ENCODE measurements at places on chromosomes 12 and 14.

GRCh38 chr14:104166698-104167097 lies 28.3 kb downstream of the KIF26A start:
- peaks cover 9% of the 10 kb centered on the region for H3K4me1 ChIP-seq
- H3K27ac ChIP-seq: no peak overlapping the region
- H3K36me3 ChIP-seq: no peaks in the 10 kb centered on the region
- no peak overlapping the region for H3K4me3 ChIP-seq

GRCh38 chr12:74892057-74892633 lies 317.5 kb downstream of the KCNC2 start:
- H3K36me3 ChIP-seq: no peaks in the 10 kb centered on the region
- no peak overlapping the region for H3K27ac ChIP-seq
- H3K4me1 ChIP-seq: peaks cover 5% of the 10 kb centered on the region
- no peaks in the 10 kb centered on the region for H3K27me3 ChIP-seq
- H3K4me3 ChIP-seq: no peak overlapping the region

- H3K36me3 ChIP-seq: peaks cover 4% of the 10 kb centered on the region
- no peak overlapping the region for H3K27ac ChIP-seq
- no peaks in the 10 kb centered on the region for H3K27me3 ChIP-seq
- H3K4me3 ChIP-seq: no peak overlapping the region
- peak; percentile 14 for DNase-seq
Observed at GRCh38 chr14:71648725-71649124, 283.5 kb upstream of the RGS6 start.

DNA sequence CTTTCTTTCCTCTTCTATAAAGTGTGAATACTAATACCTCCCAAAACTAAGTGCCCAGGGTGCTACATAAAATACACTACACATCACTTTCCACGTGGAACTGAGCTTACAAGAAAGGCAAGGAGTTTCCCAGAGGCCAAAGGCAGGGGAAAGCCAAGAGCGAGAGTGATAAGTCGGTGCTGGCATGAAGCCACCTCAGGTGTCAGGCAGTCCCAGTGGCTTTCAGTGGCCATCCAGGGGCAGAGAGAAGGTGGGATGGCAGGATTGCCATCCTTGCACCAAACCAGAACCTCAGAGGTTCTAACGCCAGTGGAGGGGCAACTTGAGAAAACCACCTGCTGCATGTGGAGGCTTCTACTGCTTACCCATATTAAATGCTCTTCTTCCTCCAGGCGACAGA lies 79.7 kb upstream of the DIO3 start:
- peaks cover 31% of the 10 kb centered on the region for H3K4me1 ChIP-seq
- H3K36me3 ChIP-seq: no peaks in the 10 kb centered on the region
- no peaks in the 10 kb centered on the region for H3K27me3 ChIP-seq
- DNase-seq: no peak
- no peak overlapping the region for H3K4me3 ChIP-seq

GRCh38 chr12:111267144-111267543 lies 101.8 kb downstream of the PHETA1 start:
- no peaks in the 10 kb centered on the region for H3K36me3 ChIP-seq
- no peaks in the 10 kb centered on the region for H3K4me1 ChIP-seq
- no peak overlapping the region for H3K27ac ChIP-seq

- no peak overlapping the region for H3K4me3 ChIP-seq
- peaks cover 18% of the 10 kb centered on the region for H3K36me3 ChIP-seq
- no peak overlapping the region for H3K27ac ChIP-seq
- peaks cover 4% of the 10 kb centered on the region for H3K4me1 ChIP-seq
Observed at GRCh38 chr14:74908861-74909341, 14.2 kb downstream of the RPS6KL1 start.

DNA sequence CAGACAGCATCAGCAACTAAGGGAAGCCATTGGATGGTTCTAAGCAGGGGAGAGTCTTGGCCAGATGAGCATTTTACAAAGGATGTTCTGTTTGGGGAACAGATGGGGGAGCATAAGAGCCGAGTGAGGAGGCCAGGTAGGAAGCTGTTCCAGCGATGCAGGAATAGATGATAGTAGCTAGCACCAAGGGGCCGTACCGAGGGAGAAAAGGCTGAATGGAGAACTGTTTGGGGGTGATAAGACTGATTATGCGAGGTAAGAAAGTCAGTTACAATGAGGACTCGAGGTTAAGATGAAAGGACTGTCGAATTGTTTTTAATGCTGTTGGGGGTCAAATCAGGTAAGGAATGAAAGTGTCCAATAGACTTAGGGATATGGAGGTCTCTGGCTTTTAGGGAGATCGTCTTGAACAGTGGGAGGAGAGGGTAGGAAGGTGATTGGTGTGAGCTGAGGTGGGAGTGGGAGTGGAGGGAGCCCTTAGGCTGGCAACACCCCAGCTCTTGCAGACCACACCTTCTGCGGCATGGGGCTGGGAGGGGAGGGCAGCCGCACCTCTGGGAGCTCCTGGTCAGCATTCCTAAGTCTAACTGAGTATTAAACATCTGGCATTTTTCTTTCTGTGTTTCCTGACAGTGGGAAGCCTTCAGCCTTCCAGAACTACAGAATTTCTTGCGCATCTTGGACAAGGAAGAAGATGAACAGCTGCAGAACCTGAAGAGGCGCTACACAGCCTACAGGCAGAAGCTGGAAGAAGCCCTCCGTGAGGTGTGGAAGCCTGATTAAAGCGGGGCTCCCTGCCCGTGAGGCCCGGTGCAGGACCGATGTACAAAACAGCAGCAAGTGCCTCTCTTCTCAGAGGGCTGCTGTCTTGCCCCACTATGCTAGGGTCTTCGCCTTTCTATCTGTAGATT lies 64.8 kb downstream of the GNS start:
- H3K27ac ChIP-seq: no peak overlapping the region
- H3K27me3 ChIP-seq: no peaks in the 10 kb centered on the region
- H3K4me1 ChIP-seq: peaks cover 7% of the 10 kb centered on the region
- no peak for DNase-seq

GRCh38 chr14:100159094-100159864 lies at the start of gene DEGS2:
Gene DEGS2, minus strand, starts transcription at chr14:100159645. Its CDS starts 58 bp downstream, at chr14:100159587.
- H3K36me3 ChIP-seq: no peaks in the 10 kb centered on the region
- H3K27ac ChIP-seq: peak within 1 kb of the TSS; percentile 75
- no peak for DNase-seq
- H3K27me3 ChIP-seq: peaks cover 24% of the 10 kb centered on the region
- H3K4me3 ChIP-seq: peak within 1 kb of the TSS; percentile 70

GRCh38 chr12:123741937-123742572 lies 20.0 kb upstream of the DNAH10 start:
- peaks cover 54% of the 10 kb centered on the region for H3K36me3 ChIP-seq
- no peak overlapping the region for H3K27ac ChIP-seq
- no peaks in the 10 kb centered on the region for H3K4me1 ChIP-seq
- no peak overlapping the region for H3K4me3 ChIP-seq
- no peak for DNase-seq

DNA sequence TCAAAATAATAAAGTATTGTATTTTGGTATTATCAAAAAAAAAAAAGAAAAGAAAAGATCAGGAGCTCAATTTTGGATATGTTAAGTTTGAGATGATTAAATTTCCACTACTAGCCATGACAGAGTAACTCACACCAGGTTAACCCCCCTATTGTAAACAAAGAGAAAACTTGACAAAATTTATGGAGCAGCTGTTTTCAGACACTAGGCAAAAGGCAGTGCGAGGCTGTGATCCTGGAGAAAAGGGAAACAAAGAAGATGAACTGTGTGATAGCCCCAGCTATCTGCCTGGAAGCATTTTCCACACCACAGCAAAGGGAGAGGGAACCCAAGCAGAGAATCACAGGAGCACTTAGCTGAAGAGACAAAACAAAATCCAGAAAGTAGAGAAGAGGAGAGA lies 145.0 kb downstream of the KIF21A start:
- H3K36me3 ChIP-seq: peaks cover 3% of the 10 kb centered on the region
- no peak overlapping the region for H3K4me3 ChIP-seq
- DNase-seq: no peak
- no peak overlapping the region for H3K27ac ChIP-seq
- no peaks in the 10 kb centered on the region for H3K4me1 ChIP-seq
- H3K27me3 ChIP-seq: no peaks in the 10 kb centered on the region

GRCh38 chr12:46374310-46374709 lies 1.7 kb upstream of the SLC38A2 start:
- peaks cover 10% of the 10 kb centered on the region for H3K4me1 ChIP-seq
- H3K27me3 ChIP-seq: peaks cover 6% of the 10 kb centered on the region
- no peak overlapping the region for H3K27ac ChIP-seq
- no peak for DNase-seq

GRCh38 chr14:59483363-59483762 lies 845 bp downstream of the L3HYPDH start:
- DNase-seq: no peak
- peaks cover 30% of the 10 kb centered on the region for H3K4me1 ChIP-seq
- H3K4me3 ChIP-seq: peak overlapping the region; percentile 95
- H3K27ac ChIP-seq: peak overlapping the region; percentile 94

DNA sequence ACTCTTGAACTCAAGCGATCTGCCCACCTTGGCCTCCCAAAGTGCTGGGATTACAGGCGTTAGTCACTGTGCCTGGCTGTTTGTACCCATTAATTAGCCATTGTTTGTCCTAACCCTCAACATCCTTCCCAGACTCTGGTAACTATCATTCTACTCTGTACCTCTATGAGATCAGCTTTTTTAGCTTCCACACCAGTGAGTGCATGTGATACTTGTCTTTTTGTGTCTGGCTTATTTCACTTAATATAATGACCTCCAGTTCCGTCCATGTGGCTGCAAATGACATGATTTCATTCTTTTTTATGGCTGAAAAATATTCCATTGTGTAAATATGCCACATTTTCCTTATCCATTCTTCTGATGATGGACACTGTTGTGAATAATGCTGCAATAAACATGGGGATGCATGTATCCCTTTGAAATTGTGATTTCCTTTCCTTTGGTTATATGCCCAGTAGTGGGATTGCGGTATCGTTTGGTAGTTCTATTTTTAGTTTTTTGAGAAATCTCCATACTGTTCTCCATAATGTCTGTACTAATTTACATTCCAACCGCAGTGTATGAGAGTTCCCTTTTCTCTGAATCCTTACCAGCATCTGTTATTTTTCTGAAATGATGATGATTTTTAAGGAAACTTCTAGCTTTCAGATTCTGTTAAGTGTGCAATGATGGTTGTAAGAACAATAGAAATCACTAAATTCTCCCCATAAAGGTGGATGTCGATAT lies 6.7 kb upstream of the PPP4R3A start:
- H3K4me3 ChIP-seq: no peak overlapping the region
- H3K27me3 ChIP-seq: no peaks in the 10 kb centered on the region
- no peaks in the 10 kb centered on the region for H3K36me3 ChIP-seq
- peaks cover 9% of the 10 kb centered on the region for H3K4me1 ChIP-seq

- H3K4me1 ChIP-seq: no peaks in the 10 kb centered on the region
- no peak overlapping the region for H3K4me3 ChIP-seq
- no peaks in the 10 kb centered on the region for H3K36me3 ChIP-seq
- no peak for DNase-seq
- H3K27ac ChIP-seq: no peak overlapping the region
- no peaks in the 10 kb centered on the region for H3K27me3 ChIP-seq
Observed at GRCh38 chr14:106549064-106549463, 1022.7 kb downstream of the TMEM121 start.

DNA sequence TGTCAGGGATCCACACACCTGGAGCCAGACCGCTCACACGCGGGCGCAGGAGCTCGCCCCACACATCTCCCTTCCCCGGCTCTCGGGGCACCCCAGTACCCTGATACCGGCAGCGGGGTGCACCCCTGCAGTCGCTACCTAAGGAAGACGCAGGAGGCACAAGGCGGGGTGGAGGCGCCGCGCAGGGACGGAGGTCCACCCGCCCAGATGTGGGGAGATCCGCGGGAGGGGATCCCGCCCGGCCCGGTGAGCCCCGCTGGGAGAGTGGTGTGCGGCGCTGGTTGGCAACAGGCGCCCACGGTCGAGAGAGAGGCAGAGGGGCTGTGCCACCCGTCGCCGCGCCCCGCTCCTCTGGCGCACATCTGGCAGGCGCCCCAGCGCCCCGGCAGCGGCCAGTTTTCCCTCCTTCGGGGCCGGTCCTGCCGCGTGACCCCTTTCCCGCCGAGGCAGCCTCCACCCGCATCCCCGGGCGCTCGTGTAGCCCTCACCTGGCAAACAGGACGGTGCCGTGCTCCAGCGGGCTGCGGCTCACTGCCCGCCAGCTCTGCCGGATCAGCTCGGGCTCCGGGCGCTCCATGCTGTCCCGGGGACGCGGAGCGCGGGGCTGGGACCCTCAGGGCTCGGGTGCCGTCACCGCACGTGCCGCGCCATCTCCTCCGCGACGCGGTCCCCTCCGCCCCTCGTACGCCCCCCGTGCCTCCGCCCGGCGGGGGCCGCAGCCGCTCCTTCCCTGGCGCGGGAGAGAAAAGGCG lies 469 bp downstream of the NGB start:
- no peak overlapping the region for H3K4me3 ChIP-seq
- H3K4me1 ChIP-seq: no peaks in the 10 kb centered on the region
- DNase-seq: no peak
- no peaks in the 10 kb centered on the region for H3K36me3 ChIP-seq

GRCh38 chr12:107503887-107504885 lies 181.4 kb upstream of the PWP1 start:
- no peak for DNase-seq
- no peak overlapping the region for H3K4me3 ChIP-seq
- no peaks in the 10 kb centered on the region for H3K27me3 ChIP-seq
- no peaks in the 10 kb centered on the region for H3K36me3 ChIP-seq
- no peak overlapping the region for H3K27ac ChIP-seq

GRCh38 chr12:48811437-48812090 lies 6.7 kb upstream of the CACNB3 start:
- H3K4me1 ChIP-seq: peaks cover 36% of the 10 kb centered on the region
- DNase-seq: no peak

GRCh38 chr14:24941719-24942118 lies 108.2 kb downstream of the STXBP6 start:
- DNase-seq: peak; percentile 73
- no peak overlapping the region for H3K4me3 ChIP-seq
- no peaks in the 10 kb centered on the region for H3K36me3 ChIP-seq
- H3K27ac ChIP-seq: no peak overlapping the region

DNA sequence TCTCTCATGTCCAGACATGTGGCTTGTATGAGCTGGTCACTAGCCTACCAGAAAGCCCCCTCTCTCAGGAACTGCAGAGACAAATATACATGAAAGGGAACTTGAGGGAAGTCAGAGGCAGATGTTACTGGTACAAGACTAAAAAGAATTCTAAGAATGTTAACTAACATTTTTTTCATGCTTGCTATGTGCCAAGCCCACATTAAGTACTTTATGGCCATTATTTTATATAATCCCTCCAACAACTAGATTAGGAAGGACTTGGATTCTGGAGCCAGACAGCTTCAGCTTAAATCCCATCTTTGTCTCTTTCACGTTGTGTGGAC lies 24.6 kb downstream of the TTC9 start:
- DNase-seq: no peak
- no peaks in the 10 kb centered on the region for H3K27me3 ChIP-seq
- H3K27ac ChIP-seq: no peak overlapping the region
- H3K36me3 ChIP-seq: no peaks in the 10 kb centered on the region

Measured in large intestine (tissue), 12 donors.